Stimulated activated CD8-positive, alpha-beta memory T cell treated with anti-CD3 and anti-CD28 coated beads, Interleukin-2, amount 100 ng/mL, for 48 hours (primary cell): ENCODE measurements at places on chromosomes 2 and 18.

DNA sequence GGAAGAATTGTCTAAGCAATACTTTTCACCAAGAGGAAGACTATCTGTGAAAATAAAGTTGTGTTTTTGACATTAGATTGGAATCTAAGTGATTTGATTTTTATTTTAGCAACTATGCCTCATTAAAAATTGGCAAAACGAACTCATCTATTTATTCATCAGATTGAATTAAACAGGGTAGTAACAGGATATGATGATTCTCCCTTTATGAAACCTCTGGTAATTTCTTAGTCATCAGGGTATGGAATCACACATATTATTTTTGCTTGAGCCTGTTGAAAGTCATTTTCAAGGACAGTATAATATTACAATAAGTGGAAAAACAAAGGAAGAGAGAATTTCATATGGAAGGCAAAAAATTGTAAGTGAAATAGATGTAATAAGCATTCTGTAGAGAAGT lies 22.0 kb downstream of the ZNF804A start:
- no peak for DNase-seq

GRCh38 chr2:170276925-170277629 lies 99.1 kb downstream of the MYO3B start:
- no peak for DNase-seq

GRCh38 chr18:10499230-10499629 lies 26.6 kb upstream of the NAPG start:
- DNase-seq, result no peak

GRCh38 chr2:28341208-28341891 lies 51.3 kb upstream of the FOSL2 start:
- no peak for DNase-seq

DNA sequence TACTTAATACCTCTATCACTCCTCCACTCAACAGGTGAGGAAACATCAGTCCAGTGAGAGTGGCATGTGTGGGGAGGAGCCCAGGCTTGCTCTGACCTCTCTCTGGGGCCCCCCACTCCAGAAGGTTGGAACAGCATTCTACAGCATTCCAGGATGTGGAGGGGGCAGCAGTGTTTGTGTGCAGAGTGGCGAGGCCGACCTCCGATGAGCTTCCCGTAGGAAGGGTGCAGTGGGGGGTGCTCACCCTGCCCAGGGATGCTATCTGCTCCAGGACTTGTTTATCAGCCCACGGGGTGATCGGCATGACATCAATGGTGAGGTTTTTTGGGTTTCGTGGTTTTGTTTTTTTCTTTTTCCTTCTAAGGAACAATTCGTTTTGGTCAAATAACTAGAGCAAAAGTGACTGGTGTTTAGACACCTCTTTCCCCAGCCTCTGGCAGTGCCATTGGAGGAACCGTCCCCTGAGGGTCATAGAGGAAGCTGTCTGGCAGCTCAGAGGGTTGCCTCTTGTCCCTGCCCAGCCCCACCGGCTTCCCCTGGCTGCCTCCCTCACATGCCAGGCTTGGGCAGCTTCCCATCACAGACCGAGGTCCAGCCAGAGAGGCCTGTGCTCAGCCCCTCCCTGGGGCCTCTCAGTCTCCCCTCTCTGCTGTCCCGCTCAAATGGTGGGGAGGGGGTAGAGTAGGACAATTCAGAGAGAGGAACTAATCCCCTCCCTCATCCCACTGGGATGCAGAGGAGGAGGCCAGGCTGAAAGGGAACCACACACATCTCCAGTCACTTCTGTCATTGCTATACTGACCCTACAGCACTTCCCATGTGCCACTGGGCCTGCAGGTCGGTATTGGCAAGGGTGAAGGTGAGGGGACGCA lies 96.5 kb downstream of the ZFP36L2 start:
- DNase-seq, result no peak

DNA sequence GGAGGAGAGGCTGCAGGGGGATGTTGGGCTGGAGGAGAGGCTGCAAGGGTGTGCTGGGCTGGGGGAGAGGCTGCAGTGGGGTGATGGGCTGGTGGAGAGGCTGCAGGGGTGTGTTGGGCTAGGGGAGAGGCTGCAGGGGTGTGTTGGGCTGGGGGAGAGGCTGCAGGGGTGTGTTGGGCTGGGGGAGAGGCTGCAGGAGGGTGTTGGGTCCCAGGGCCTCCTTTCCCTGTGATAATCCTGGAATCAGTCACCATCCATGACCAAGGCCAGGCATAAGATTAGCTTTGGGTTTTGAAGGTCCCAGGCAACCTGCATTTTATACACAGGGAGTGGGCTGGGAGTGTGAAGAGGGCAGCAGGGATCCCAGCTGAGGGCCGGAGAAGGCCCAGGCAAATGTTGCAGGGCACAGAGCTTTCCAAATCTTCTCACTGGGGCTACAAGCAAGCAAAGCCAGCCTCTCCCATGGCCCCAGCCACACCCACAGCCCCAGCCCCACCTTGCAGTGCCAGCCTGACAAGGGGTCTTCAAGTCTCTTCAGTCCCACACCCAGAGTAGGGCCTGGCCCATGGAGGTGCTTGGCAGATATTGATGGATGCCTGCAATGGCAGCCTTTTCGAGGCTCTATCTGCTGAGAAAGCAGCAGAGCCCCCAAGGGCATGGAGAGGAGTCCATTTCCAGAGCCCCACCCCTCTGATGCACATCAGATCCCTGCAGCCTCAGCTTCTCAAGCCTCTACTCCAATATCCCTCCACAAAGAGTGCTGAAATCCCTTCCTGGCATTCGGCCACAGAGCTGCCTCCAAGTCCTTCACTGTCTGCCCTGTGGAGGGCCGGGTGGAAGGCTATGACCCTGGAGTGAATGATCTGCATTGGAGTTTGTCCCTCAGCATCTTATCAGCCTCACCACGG lies 50.3 kb upstream of the GLI2 start:
- no peak for DNase-seq

DNA sequence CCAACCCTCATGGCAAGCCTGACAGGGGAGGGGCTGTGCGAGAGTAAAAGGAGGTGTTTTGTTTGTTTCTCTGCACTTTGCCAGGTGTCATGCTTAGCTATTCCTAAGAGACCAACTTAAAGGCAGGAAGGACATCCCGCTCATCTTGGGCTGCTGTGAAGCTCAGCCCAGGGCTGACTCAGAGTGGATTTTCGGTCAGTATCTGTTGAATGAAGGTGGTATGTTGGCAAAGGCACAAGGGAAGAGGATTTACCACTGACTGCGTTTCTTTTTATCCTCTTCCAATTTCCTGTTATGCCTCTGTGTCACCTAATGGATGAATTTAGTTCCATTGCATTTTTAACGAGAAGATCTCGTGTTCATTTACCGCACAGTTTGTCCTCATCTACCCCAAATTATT lies 18.9 kb downstream of the TRPM8 start:
- no peak for DNase-seq

DNA sequence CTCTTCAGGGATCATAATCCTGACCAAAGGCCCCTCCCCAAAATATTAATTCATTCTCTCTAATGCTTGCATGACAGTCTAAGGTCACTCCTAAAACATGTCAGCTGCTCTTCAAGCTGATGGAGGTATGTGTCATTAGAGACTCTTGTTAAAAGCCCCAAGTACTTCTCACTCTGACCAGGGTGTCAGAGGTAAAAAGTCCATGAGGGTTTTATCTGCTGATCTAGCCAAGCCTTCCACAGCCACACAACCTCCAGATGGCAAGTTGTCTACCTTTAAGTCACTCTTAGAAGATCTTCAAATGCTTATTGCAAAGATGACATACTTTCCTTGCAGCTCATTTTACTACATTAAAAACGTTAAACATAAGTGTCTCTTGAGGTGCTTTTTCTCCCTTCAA lies 83.6 kb upstream of the ETAA1 start:
- no peak for DNase-seq

GRCh38 chr18:41828137-41828536 lies 126.9 kb upstream of the PIK3C3 start:
- DNase-seq, result no peak

- DNase-seq, result no peak
Observed at GRCh38 chr2:156331572-156332283, 793 bp downstream of the NR4A2 start.

DNA sequence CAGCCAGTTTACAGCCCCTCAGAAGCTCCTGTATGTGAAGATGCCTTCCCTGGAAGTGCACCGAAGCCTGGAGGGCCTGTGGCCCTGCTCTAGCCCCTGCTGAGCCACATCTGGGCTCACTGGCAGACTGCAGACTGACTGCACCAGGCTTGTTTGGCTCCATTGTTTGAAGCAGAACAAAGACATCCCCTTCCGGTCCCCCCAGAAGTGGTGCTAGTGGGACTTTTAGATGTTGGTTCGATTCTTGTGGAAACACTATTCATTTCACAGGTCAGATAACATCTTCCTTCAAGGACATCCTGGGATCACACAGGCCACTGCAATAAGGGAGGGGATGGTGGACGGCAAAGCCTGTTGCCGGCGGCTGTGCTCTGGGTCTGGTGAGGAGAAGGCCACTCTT lies 57.8 kb upstream of the CBLN2 start:
- DNase-seq, result no peak

GRCh38 chr2:126862730-126863129 lies 36.0 kb upstream of the TEX51 start:
- no peak for DNase-seq

GRCh38 chr2:67067656-67068055 lies 329.5 kb upstream of the ETAA1 start:
- no peak for DNase-seq

GRCh38 chr2:71788186-71788525 lies 334.8 kb downstream of the DYSF start:
- no peak for DNase-seq

GRCh38 chr18:58886864-58887612 lies 22.4 kb downstream of the ZNF532 start:
- DNase-seq, result no peak

DNA sequence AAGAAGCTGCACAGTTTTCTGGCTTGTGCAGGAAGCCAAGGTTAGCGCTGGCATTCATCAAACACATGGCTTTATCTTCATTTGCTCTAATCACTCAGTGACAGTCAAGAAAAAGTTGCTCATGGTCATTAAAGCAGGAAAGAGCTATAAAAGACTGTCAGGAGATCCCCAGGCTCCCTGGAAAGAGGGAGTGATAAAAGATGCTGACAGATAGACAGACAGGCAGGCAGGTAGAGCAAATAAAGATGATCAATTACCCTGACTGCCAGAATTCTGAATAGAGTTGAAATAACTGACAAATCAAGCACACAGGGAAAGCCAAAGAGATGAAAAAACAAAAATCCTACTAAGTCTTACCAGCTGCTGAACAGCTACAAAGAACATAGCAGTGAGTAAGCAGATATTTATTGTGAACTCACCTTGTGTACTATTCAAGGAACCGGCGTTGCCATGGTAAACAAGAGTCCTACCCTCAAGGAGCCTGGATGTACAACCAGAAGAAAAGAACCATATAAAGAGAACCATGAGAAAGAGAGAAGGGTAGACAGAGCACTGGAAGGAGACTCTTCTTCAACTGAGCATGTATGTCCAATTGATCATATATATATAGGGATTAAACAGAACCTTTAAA lies 68.0 kb downstream of the RNF152 start:
- DNase-seq, result no peak

DNA sequence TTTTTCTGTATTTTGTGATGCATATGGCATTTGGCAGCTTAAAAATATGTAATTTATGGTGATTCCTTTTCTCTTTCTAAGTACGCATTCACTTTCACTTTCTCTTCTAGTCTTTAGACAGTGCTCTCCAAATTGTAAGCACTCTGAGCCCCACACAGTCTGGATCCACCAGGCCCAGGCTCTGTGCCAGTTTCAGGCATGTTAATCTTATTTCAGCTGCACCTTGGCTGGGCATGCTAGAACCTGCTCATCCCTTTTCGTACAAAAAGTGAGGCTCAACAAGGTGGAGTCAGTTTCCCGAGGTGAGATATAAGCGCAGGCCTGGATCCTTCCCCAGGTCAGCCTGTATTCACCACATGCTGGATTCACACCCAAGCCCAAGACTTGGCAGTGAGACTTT lies 203.9 kb downstream of the MTX2 start:
- no peak for DNase-seq
